ENCODE measurements at places on chromosomes 11 and 22. TPM values are rescaled to one million over a fixed set of nuclear protein-coding genes. Genes with fewer than 3 reads are reported as not detected.

OR52N4 gene
- not detected for total RNA-seq

MRPL48 gene
- total RNA-seq = 58.7 TPM

ARHGAP42 gene
- total RNA-seq = 16.1 TPM

CST6 gene
- 52.0 TPM for total RNA-seq

DNA sequence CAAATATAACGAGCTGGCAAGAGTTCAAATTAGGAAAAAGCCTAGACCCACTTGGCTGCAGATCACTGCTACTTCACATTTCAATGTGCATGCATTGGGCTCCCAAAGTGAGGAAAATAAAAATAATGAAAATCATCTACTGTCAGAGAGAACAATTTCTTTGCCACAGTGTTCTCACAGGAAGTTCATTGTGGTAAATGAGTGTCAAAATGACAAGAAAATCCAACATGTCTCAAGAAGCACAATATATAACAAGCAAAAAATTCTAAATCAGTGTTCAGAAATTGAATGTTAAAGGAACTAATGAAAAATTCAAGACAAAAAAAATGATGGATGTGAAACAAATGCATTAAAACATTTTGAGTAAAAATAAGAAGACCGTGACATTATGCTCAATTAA, 31.3 kb downstream of the RCN1 start:
- H3K27me3 ChIP-seq = no peaks in the 10 kb centered on the region
- peaks cover 21% of the 10 kb centered on the region for H3K4me1 ChIP-seq
- H3K36me3 ChIP-seq = no peaks in the 10 kb centered on the region
- no peak overlapping the region for H3K4me3 ChIP-seq
- no peak for DNase-seq

DNA sequence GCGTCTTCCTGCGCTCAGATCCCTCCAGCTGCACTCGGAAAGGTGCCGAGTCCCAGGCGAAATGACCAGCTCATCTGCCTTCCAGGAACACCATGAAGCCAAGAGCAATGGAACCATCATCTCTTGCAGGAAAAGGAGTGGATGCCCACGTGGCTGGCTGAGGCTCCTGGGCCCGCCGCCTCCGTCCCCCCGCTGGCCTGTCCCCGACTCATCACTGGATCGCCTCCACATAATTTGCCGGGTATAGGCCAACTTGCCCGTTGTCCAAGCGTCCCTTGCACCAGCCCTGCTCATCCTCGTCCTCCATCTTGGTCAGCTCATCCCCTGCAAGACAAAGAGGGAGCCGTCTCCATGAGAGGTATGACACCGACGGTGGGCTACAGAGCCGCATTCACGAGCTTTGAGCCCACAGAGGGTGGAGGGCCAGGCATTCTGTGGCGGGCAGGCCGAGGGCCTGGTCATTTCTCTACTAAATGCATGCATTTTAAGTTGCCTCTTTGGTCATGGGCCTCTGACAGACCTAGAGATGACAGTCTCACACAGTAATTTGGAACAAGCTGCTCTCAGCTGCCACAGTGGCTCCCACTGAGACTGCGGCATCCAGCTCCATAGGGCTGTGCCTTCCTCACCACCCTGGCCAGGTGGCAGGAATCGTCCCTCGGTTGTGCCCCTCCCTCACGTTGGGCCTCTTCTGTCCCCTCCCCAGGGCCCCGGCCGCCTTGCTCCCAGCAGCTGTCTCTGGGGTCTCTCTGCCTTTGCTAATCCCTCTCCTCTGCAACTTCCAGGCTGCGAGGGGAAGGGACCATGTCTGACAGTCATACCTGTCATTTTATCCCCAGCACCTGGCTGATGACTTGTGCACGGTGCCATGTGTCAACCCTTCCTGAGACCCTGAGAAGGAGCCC, 14.3 kb upstream of the ARFGAP3 start:
- H3K27me3 ChIP-seq = no peaks in the 10 kb centered on the region
- DNase-seq = no peak
- peaks cover 15% of the 10 kb centered on the region for H3K36me3 ChIP-seq
- no peak overlapping the region for H3K4me3 ChIP-seq
- H3K27ac ChIP-seq = no peak overlapping the region

- H3K36me3 ChIP-seq = peaks cover 37% of the 10 kb centered on the region
- no peak overlapping the region for H3K27ac ChIP-seq
- H3K27me3 ChIP-seq = no peaks in the 10 kb centered on the region
Observed at GRCh38 chr11:108713076-108713790, 48.4 kb downstream of the DDX10 start.

DNA sequence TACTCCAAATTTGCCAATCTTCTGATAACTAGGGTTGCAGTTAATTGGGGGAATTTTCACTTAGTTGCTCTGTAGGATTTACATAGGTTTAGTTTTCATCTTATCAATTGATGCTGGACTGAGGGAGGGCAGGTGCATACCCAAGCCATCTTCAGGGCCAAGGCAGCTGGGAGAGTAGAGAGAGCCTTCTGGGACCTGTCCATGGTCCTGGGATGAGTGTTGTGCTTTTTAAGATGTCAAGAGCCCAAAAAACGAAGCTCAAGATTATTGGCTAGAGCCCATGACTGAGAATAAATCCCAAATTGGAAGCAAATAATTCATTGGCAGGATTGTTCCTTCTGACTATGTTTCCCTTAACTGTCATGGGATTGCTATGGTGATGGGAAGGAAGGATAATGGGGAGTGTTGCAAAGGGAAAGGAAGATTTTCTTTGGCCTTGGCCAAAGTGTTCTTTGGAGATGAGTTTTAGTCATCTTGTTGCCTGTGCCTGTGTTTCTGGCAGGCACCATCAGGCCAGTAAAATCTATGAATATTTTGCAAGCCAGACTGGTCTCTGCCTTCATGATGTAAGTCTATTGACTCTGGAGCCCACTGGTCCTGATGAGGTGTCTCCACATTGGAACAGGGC, 4.5 kb downstream of the SLC22A6 start:
- no peak overlapping the region for H3K27ac ChIP-seq
- H3K36me3 ChIP-seq = no peaks in the 10 kb centered on the region
- no peak overlapping the region for H3K4me3 ChIP-seq
- no peaks in the 10 kb centered on the region for H3K4me1 ChIP-seq
- H3K27me3 ChIP-seq = peaks cover 92% of the 10 kb centered on the region
- no peak for DNase-seq

DNA sequence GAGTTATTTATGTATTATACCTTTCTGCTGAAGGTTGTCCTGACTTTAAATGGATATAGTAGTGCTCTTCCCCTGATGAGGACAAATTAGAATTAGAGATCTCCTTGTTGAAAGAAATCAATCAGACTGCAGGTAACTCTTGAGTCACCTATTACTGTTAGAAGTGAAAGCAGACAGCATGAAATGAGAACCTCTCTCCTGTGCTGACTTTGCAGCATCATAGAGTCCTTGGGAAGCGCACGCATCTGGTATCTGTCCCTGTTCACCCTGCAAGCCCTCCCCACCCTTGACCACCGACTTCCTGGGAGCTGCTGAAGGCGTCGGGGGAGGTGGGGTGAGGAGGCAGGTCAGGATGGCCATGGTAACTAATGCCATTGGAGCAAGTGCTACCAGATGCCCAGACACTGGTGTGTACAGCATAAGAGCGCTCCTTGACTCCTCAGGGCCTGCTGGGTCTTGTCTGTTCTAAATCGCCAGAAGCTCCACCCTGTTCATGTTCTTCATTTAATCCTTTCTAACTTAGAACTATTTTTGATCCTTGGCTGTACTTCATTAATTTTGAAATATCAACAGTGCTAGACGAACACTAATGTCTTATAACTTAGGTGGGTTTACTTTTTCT, 143.9 kb downstream of the WNT7B start:
- H3K36me3 ChIP-seq = peaks cover 4% of the 10 kb centered on the region
- no peak overlapping the region for H3K27ac ChIP-seq
- peaks cover 20% of the 10 kb centered on the region for H3K4me1 ChIP-seq
- DNase-seq = no peak
- no peaks in the 10 kb centered on the region for H3K27me3 ChIP-seq
- no peak overlapping the region for H3K4me3 ChIP-seq

DNA sequence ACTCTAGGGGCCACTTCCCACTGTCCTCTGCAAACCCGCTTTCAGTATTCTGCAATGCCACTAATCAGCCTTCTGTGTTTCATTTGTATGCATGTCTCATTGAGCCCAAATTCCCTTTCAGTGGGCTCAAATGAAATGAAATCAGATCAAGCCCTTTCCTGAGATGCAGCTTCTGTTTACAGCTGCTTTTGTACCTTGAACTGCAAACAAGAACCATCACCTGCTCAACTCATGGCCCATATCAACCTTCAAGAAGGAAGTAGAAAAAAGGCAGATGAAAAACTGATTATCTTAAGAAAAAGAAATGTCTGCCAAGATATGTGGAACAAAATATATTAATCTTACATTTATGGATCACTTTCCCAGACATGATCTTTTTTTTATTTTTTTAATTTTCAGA, 141.1 kb upstream of the ARHGAP42 start:
- no peak overlapping the region for H3K4me3 ChIP-seq
- no peak overlapping the region for H3K27ac ChIP-seq

- no peak overlapping the region for H3K27ac ChIP-seq
- no peak overlapping the region for H3K4me3 ChIP-seq
- DNase-seq = no peak
- no peaks in the 10 kb centered on the region for H3K36me3 ChIP-seq
Observed at GRCh38 chr11:69618237-69618636, 22.7 kb upstream of the CCND1 start.

DNA sequence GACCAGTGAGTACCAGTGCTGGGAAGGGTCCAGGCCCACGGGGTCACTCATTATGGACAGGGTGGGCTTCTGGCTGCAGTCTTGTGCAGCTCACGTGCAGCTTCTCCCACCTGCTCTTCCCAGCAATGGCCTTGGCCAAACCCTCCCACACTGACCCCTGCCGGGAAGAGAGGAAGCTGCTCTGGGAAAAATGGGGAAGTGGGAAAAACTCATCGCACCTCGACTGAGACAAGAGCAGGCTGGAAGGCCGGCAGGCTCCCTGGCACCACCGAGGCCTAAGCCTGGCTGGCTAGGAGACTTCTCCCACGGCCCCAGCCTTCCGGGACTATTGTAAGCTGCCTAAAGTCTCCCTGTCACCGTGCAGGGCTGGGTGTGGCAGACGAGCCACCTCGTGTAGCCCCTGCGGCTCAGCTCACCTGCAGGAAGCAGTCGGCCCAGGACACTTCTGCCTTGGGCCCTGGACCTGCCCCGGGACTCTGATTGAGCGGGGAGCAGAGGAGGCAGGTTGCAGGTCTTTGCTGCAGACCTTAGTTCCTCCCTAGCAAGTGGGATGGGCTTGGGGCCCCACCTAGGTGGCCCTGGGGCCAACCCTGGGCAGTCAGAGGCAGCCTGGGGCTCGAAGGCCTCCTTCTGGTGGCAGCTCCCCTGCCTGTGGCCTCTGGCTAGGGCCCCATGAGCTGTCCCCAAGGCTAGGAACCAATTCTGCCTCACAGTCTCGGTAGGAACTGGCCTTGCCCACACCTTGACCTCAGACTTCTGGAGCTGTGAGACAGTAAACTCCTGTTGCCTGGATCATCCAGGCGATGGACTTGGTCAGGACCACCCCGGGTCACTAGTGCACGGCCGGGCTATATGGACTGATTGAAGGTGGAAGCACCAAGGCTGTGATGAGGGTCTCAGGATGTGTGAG, 23.1 kb downstream of the MRGPRG start:
- peaks cover 25% of the 10 kb centered on the region for H3K27me3 ChIP-seq
- no peaks in the 10 kb centered on the region for H3K36me3 ChIP-seq
- H3K4me3 ChIP-seq = no peak overlapping the region
- DNase-seq = no peak

- peak overlapping the region; percentile 76 for H3K27ac ChIP-seq
- H3K4me1 ChIP-seq = peaks cover 14% of the 10 kb centered on the region
- peak; percentile 94 for DNase-seq
- no peaks in the 10 kb centered on the region for H3K36me3 ChIP-seq
Observed at GRCh38 chr22:17576470-17576869, 13.2 kb downstream of the SLC25A18 start.

GRCh38 chr11:129247135-129247534, 55.0 kb upstream of the ARHGAP32 start:
- no peak overlapping the region for H3K4me3 ChIP-seq
- H3K27ac ChIP-seq = no peak overlapping the region
- no peak for DNase-seq
- H3K27me3 ChIP-seq = no peaks in the 10 kb centered on the region

DNA sequence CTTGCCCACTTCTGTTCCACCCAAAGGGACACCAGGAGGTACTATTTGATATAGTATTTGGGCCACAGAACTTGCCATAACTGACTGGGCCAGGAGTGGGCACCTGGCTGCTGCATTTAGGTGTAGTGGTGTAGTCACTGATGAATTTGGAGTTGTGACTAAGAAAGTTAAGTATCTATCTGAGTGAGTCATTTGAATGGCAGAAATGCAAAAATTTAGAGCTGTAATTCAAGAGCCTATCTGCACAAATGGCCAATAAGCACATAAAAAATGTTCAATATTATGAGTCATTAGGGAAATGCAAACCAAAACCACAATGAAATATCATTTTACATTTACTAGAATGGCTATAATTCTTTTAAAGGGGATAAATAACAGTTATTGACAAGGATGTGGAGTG, 14.7 kb downstream of the GLYATL2 start:
- H3K4me3 ChIP-seq = no peak overlapping the region
- H3K27me3 ChIP-seq = no peaks in the 10 kb centered on the region
- no peaks in the 10 kb centered on the region for H3K4me1 ChIP-seq
- DNase-seq = peak; percentile 56
- no peak overlapping the region for H3K27ac ChIP-seq

- DNase-seq = no peak
- no peak overlapping the region for H3K4me3 ChIP-seq
- H3K27me3 ChIP-seq = peaks cover 88% of the 10 kb centered on the region
- H3K4me1 ChIP-seq = no peaks in the 10 kb centered on the region
- no peak overlapping the region for H3K27ac ChIP-seq
- H3K36me3 ChIP-seq = no peaks in the 10 kb centered on the region
Observed at GRCh38 chr11:121240650-121241303, 51.8 kb upstream of the SC5D start.

DNA sequence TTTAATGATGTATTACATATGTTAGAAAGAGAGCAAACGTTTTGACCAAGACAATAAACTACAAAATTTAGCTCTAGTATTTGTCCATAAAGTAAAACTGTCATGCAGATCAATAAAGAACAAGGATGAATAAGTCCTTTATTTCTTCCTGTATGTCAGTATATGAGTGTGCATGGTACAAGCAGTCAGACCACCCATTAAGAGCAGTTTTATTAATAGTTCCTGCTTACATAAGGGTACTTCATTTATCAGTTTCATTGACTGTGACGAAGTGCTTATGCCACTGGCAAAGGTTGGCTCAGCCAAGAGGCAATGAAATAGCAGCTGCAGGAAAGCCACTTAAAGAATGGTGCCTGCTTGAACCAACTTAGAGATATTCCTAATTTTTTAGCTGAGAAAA, 913.0 kb upstream of the CNTN5 start:
- no peak overlapping the region for H3K4me3 ChIP-seq
- H3K36me3 ChIP-seq = no peaks in the 10 kb centered on the region
- no peak for DNase-seq
- no peaks in the 10 kb centered on the region for H3K4me1 ChIP-seq
- no peak overlapping the region for H3K27ac ChIP-seq
- no peaks in the 10 kb centered on the region for H3K27me3 ChIP-seq

DNA sequence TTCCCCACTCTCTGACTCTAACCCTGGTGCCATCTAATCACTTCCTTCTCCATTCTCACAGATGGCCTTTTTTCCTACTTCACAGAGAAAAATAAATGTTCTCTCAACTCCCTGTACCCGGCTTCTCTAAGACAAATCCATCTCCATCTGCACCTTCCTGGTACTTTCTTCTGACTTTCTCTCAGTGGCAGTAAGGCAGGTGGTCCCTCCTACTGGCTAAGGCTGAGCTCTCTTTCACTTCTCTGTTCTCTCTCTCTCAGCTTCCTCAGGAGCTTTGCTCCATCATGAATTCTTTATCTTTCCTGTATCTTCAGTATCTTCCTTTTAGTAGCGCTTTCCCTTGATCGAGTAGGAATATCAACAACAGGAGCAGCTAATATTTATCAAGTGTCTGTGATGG, 421.6 kb downstream of the TMEM135 start:
- no peak overlapping the region for H3K4me3 ChIP-seq
- H3K36me3 ChIP-seq = no peaks in the 10 kb centered on the region
- H3K4me1 ChIP-seq = no peaks in the 10 kb centered on the region
- no peak overlapping the region for H3K27ac ChIP-seq
- DNase-seq = no peak
- H3K27me3 ChIP-seq = no peaks in the 10 kb centered on the region
